ENCODE measurements at places on chromosomes 11 and 22. TPM values are rescaled to one million over a fixed set of nuclear protein-coding genes. Genes with fewer than 3 reads are reported as not detected.

GRCh38 chr11:111308140-111308539, 9.8 kb downstream of the POU2AF3 start:
- DNase-seq = no peak

- DNase-seq = no peak
These were observed 461.6 kb downstream of the BUD13 start for GRCh38 chr11:116311206-116311605.

- DNase-seq = no peak
These were observed 25.4 kb upstream of the DDI1 start for GRCh38 chr11:104011044-104011443.

GRCh38 chr22:46764140-46764680, 1.8 kb downstream of the TBC1D22A start:
- DNase-seq = no peak

DNA sequence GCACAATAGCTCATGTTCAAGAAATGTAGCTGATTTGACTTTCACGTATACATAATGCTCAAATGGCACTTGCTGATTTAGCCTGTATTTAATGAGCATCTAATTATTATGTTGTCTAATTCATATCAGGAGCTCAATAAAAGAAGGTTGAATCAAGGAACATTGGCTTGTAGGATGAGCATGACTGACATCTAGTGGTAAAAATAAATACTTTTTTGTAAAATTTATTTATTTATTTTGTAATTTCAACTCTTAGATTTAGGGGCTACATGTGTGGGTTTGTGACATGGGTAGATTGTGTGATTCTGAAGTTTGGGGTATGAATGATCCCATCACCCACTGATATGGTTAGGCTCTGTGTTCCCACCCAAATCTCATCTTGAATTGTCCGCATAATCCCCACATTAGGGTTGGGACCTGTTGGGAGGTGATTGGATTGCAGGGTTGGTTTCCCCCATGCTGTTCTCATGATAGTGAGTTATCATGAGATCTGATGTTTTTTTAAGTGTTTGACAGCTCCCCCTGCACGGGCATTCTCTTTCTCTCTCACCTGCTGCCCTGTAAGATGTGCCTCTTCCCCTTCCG, 1.7 kb upstream of the OR52E5 start:
- DNase-seq = peak; percentile 47

DNA sequence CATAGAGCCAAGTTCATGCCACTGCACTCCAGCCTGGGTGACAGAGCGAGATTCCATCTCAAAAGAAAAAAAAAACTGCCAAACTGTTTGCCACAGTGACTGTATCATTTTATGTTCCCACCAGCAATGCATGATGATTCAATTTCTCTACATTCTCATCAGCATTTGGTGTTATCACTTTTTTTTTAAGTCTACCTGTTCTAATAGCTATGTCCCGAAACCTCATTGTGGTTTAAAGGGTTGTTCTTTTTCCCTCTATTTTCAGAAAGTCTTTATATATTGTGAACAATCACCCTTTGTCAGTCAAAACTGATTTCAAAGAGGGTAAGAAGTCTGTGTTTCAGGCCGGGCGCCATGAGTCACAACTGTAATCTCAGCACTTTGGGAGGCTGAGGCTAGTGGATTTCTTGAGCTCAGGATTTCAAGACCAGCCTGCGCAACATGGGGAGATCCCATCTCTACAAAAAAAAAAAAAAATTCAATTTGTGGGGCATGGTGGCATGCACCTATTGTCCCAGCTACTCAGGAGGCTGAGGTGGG, 14.8 kb upstream of the FAM168A start:
- DNase-seq = no peak

DNA sequence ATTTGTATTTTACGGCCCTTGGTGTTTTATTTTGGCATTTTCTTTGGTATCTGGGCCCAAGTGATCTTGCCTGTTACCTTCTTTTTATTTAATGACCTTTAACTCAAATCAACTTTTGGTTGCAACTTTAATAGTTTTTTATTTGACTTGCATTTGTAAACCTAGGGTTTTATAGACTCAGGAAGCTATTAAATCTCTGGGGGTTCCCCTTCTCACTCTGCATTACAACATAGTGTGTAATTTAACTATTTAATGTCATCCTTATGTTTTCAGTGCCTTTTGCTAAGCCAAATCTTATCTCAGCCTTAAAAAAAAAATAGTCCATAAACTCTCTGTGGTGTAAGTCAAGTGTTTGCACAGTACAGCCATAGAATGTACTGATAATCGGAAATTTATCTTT, 3.4 kb downstream of the FJX1 start:
- no peak for DNase-seq

DNA sequence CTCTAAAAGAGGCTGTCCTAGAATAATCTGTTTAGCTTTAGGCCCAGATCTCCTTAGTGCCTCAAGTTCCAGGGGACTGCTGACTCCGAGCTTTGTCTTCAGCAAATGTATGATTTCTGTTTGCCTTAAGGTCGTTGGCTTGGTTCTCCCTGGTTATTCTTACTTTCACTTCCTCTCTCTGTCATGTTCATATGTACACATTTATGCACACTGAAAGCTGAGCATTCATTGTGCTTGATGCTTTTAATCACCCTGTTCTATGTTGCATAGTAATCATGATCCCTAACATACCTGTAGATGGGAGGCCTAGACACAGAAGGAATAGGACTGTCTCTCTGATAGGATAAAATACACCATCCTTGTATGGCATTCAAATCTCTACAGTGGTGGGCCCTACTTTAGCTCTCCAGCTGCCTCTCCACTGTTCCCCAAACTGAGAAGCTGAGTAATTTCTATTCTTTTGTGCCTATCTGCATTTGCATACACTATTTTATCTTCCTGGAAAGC, 7.2 kb downstream of the PPFIBP2 start:
- DNase-seq = no peak

GRCh38 chr11:10701982-10702381, 8.4 kb upstream of the IRAG1 start:
- no peak for DNase-seq

DNA sequence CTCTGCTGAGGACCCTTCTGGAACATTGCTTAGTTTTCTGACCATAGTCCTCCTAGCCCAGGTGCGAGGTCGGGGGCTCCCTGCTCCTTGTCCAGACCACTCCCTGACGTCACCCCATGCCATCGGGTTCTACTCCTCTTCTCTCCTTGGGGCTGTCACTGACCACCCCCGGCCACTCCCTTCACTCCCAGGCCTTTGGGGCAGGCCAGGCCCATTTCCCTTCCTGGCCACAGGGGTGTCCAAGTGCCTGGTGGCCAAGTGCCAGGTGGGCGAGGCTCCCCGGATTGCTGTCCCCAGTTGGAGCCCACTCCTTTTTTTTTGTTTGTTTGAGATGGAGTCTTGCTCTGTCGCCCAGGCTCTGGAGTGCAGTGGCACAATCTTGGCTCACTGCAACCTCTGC, 19.5 kb downstream of the MRGPRD start:
- peak; percentile 33 for DNase-seq

DNA sequence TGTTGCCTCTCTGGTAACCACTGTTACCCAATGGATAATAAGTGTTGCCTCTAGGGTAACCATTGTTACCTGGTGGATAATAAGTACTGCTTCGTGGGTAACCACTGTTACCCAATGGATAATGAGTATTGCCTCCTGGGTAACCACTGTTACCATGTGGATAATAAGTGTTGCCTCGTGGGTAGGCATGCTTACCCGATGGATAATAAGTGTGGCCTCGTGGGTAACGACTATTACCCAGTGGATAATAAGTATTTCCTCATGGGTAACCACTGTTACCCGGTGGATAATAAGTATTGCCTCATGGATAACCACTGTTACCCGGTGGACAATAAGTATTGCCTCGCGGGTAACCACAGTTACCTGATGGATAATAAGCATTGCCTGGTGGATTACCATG, 13.8 kb upstream of the NXPE4 start:
- peak; percentile 2 for DNase-seq

GRCh38 chr11:89495951-89496350, 4.8 kb upstream of the NOX4 start:
- DNase-seq = peak; percentile 67

GRCh38 chr11:123483466-123483865, 53.4 kb downstream of the GRAMD1B start:
- DNase-seq = no peak

DNA sequence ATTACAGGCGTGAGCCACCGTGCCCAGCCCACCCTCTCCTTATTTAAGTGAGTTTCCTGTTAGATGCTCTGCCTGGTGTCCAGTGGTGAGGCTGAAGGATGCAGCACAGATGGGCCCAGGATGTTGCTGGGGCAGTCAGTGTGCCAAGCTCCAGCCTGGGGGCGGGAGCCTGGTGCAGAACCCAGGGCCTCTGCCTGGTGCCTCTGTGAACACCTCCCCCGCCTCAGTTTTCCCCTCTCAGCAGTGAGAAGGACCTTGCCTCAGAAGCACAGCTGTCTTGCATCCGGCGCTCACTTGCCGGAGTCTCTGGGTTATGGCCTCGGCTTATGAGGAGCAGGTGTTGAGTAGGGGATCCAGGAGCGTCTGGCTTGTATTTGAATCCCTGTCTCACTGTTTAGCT, 116.2 kb downstream of the KIAA1671 start:
- no peak for DNase-seq

- no peak for DNase-seq
These were observed 122.7 kb downstream of the EFCAB6 start for GRCh38 chr22:43689356-43689755.

GRCh38 chr22:42080287-42080686, 787 bp downstream of the SMDT1 start:
- DNase-seq = no peak

GRCh38 chr11:76791861-76792260, 8.7 kb downstream of the TSKU start:
- no peak for DNase-seq

DNA sequence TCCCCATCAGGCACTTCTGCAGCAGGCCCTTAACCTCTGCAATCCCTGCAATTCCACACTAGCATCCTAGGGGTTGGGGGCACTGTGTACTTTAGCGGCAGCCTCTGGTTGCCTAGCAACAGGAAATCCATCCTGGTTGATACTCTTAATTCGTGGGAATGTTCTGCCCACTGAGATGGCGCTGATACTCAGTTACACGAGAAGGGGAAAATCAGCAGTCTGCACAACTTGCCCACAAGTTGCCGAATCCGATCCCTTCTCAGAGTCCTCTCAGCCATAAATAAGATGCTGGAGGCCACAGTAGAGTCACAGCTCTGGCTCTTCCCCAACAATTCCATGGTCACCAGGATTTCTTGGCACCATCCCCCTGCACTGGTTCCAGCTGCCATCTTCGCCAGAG, 57.6 kb upstream of the CRYBB3 start:
- no peak for DNase-seq

GRCh38 chr11:79675081-79675480, 234.3 kb upstream of the TENM4 start:
- DNase-seq = no peak

GRCh38 chr11:68997995-68998348, 15.1 kb downstream of the MRGPRF start:
- DNase-seq = peak; percentile 49

GRCh38 chr11:128905345-128906184, 14.4 kb downstream of the KCNJ5 start:
- DNase-seq = peak; percentile 90

Gene INS
- not detected for total RNA-seq

Gene OR10A2
- total RNA-seq = not detected

Gene OR5A1
- not detected for total RNA-seq

Gene CRYAB
- 2.2 TPM for total RNA-seq

Gene SMCO4
- 31.8 TPM for total RNA-seq

Gene PRR33
- not detected for total RNA-seq

Gene CECR2
- 105 TPM for total RNA-seq

Gene TLCD5
- 13.9 TPM for total RNA-seq

Gene LSP1
- not detected for total RNA-seq

Gene CRACR2B
- 26.5 TPM for total RNA-seq

Gene FXYD6
- 70.0 TPM for total RNA-seq
